ENCODE measurements at places on chromosomes 6 and 20. TPM values are rescaled to one million over a fixed set of nuclear protein-coding genes. Genes with fewer than 3 reads are reported as not detected.

The GLP1R gene
- not detected for total RNA-seq

The NOX3 gene
- not detected for total RNA-seq

The KIF13A gene
- total RNA-seq = 22.9 TPM

The MEI4 gene
- total RNA-seq = not detected

The KIAA1755 gene
- total RNA-seq = 0.57 TPM

The NOTCH4 gene
- total RNA-seq = 1.6 TPM

The PKHD1 gene
- total RNA-seq = not detected

The STX11 gene
- total RNA-seq = 0.88 TPM

The MOXD1 gene
- total RNA-seq = 27.5 TPM

The NR2E1 gene
- 0.05 TPM for total RNA-seq

The PHACTR1 gene
- total RNA-seq = 0.55 TPM

The CEP162 gene
- total RNA-seq = 19.5 TPM

GRCh38 chr6:57021086-57021720 is 25.3 kb upstream of the KIAA1586 start:
- peak; percentile 35 for DNase-seq

- DNase-seq = no peak
Observed at GRCh38 chr6:121697921-121698320, 262.5 kb downstream of the GJA1 start.

DNA sequence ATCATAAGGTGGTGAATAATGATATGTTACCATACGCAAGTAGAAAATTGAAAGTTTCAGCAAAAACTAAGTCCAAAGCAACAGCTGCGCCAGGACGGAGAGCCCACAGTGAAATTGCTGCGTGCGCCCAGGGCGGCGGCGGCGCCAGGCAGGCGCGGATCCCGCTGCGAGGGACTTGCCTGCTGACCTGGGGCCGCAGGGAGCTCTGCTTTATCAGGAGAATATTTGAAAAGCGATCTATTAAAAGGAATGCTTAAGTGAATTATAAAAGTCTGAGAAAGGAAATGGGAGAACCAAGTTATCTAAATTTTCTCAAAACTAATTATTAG is 85.4 kb downstream of the THBS2 start:
- DNase-seq = no peak

GRCh38 chr6:92132957-92133356 is 1286.4 kb downstream of the EPHA7 start:
- DNase-seq = no peak

DNA sequence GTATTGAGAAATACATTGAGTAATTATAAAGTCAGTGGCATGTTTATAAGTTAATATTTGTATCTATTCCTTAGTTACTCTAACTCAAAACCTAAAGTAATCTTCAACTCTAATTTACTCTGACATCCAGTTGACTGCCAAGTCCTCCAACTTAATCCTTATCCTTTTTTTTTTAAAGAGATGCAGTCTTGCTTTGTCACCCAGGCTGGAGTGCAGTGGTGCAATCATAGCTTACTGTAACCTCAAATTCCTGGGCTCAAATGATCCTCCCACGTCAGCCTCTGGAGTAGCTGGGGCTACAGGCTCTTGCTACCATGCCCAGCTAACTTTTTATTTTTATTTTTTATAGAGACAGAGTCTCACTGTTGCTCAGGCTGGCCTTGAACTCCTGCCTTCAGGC is 24.4 kb downstream of the PTPN1 start:
- DNase-seq = peak; percentile 47

DNA sequence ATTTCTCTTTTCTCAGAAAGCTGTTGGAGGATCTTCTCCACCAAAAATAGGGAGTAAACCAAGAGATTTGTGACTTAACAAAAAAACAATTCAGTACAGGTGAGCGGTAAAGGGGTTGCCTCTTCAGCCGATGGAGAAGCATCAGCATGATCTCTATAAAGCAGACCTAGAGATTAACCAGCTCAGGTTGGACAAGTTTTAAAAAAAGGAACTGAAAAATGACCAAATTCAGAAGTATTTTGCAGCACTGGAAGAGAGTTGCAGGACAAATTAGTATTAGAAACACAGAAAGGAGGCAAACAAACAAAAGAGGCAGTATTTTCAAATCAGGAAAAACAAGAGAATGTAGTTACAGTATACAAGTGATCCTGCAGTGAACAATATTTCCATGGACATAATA is 39.6 kb upstream of the ZNF184 start:
- DNase-seq = no peak

GRCh38 chr20:44395461-44396340 is 40.2 kb downstream of the HNF4A start:
- DNase-seq = no peak

- no peak for DNase-seq
Observed at GRCh38 chr20:46946181-46946624, 51.6 kb downstream of the EYA2 start.

- DNase-seq = no peak
Observed at GRCh38 chr20:18847226-18847755, 33.7 kb downstream of the SCP2D1 start.

DNA sequence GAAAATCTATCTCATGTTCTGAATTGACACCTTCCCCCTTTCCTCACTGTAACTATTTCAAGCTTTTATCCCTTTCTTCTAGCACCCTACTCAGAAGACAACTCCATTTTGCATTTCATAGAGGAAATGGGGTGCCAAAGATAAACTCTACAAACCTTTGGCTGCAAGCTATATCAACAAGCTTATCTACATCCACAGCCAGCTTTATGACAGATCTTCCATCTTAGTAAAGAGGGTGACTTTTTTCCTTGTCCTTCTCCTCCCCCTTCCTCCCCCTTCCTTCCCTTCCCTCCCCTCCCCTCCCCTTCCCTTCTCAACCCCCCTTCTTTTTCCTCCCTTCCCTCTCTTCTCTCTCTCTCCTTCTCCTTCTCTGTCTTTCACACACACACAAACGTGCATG is 58.0 kb upstream of the OLIG3 start:
- DNase-seq = no peak

- no peak for DNase-seq
Observed at GRCh38 chr6:145257704-145258103, 477.6 kb downstream of the EPM2A start.

DNA sequence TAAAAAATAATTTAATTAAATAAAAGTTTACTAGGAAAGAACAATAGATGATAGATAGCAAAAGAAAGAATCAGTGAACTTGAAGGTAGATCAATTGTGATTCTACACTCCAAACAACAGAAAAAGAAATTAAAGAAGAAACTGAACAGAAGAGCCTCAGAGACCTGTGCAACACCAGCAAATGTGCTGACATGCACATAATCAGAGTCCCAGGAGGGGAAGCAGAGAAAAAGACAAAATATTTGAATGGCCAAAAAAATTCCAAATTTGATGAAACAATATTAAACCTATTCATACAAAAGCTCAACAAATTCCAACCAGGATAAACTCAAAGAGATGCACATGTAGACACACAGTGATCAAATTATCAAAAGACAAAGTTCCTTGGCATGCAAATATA is 267.5 kb upstream of the OPRM1 start:
- DNase-seq = no peak

- DNase-seq = no peak
Observed at GRCh38 chr20:12203981-12204380, 286.3 kb downstream of the BTBD3 start.

DNA sequence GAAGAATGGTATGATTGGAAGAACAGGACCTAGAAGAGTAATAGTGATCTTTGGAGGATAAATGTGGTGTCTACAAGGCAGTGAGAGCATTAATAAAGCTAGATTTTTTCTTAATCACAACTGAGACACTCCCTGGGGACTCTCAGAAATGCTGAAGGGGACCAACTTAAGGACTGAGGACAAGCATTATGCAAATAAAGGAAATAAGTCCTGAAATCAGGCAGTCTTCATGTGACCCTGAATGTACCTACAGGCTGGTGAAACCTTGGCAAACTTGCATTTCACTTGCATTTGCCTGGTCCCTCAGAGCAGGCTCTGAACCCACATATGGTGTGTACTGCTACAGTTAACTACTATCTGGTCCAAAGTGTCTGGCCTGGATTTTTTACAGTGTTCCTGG is 19.3 kb upstream of the TTK start:
- no peak for DNase-seq

DNA sequence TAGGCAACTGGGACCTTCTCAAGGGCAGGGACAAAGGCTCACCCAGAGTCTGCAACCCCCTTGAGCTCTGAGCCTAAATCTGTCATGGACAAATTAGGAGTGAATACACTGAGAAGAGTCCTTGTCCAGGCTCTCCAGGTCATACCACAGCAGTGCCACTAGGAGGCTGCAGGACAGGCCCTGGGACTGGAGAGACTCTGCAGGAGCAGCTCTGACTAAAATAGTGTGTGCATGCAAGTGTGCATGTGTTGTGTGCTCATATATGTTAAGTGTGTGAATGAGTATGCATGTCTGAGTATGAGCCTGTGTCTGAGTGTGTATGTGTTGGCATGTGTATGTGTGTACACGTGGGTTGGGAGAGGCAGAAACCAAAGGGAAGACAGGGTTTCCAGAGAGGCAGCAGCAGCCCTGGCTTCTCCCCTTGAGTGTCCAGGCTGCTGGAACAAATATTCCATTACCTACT is 27.1 kb downstream of the MRPL14 start:
- no peak for DNase-seq

DNA sequence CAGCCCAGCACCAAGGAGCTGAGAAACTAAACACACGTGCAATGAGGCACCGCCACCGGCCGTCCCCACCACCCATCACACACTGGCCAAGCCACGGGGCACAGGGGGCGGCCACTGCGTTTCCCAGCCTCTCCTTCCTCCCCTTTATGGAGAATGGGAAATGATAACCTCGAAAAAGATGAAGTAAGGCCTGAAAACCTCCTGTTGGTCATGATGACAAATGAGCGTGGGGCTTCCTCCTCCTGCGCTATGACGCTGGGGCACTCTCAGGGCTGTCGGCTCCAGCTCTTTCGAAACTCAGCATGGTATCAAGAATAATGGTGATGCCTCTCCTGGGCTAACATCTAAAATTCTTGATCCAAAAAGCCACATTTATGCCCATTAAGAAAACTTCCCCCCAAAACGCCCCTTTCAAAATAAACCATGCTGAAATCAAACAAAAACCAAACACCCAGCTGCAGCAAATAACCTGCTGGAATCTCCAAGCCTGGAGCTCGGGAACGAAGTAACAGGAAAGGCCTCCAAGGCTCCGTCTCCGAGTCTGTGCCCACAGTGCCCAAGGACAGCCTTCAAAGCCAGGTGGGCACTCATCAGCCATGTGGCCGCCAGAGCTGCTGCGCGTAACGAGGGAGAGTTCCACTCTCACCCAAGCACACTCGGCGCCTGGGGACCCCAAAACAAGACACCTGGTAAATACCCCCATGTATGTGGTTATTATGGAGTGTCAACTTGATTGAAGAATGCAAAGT is 50.0 kb downstream of the TAF4 start:
- DNase-seq = no peak

- no peak for DNase-seq
Observed at GRCh38 chr20:57676589-57677583, 32.9 kb downstream of the PMEPA1 start.

DNA sequence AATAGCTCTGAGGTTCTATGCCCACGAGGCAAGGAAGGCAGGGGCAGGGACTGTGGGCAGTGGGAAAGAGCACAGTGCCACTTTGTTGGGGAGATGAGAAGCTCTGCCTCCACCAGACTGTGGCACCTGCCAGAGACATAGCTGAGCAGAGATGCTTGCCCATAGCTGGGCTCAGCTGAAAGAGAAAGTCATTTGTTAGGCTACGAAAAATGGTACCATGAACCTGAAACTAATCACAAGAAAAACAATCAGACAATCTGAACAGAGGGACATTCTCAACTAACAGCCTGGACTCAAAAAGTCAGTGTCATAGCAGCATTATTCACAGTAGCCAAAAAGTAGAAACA is 32.9 kb upstream of the TCP11 start:
- no peak for DNase-seq

- DNase-seq = no peak
Observed at GRCh38 chr20:36065427-36065998, 89.0 kb upstream of the EPB41L1 start.

DNA sequence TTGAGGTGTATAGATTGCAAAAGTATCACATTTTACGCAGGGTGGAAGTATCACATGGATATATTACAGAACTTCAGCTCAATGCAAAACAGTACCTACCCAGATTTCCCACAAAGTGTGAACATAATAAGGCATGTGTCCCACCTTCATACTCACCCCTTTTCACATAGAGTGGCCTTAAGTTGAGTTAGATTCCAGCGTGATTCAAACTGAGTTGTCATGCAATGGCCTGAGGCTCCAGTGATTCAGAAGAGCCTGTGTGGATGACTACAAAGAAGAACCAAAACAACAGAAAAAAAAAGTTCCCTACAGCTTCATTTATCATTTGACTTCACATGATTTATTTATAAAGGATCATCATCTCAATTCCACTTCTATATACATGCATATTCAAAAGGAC is 309.7 kb downstream of the SLC35F1 start:
- no peak for DNase-seq

DNA sequence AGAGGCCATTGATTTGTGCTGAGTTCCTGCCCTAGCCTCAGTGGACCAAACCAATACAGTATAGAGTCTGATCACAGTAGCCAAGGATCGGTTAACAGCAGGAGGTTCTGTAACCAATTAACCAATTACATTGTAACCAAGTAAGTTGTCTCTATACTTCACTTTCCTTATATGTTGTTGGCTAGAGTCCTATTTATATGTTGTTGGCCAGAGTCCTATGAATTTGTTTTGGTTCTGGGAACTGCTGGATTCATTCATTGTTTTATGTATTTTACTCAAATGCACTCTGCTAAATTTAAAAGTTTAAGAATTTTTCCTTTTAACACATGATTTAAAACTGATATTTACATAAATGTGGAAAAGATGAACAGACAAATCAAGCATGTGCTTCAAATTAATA is 597.4 kb upstream of the HS3ST5 start:
- DNase-seq = no peak

DNA sequence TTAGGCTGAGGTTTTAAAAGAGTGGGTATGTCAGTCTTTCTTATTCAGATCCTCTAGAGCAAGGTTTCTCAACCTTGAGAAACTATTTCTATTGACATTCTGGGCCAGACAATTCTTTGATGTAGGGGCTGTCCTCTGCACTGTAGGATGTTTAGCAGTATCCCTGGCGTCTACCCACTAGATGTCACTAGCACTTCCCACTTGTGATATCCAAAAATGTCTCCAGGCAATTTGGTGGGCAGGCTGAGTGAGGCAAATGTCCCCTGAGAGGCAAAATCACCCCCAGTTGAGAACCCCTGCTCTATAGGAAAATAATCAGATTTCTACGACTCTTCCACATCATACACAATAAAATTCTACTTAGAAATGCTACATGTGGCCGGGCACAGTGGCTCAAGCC is 7.7 kb upstream of the ZKSCAN8 start:
- DNase-seq = peak; percentile 46

GRCh38 chr20:53346335-53346648 is 247.3 kb downstream of the ZNF217 start:
- peak; percentile 23 for DNase-seq

GRCh38 chr20:23879811-23880374 is 345 bp upstream of the CST5 start:
- peak; percentile 21 for DNase-seq

DNA sequence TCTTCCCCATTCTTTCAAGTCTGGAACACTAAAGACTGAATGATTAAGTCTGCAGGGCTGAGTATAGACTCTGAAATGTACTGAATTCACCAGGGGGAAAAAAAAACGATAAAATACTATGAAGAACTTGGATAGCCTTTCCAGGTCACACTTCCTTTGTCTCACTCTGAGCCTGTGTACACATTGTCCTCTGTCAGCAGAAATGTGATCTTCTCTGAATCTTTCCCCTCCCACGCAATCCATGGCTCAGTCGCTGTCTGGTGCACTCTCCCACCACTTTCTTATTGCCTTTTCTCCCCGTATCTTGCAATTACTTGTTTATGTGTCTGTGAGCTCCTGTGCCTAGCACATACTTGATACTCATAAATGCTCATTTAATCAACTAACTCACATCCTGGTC is 212.6 kb upstream of the RSPO3 start:
- DNase-seq = no peak
